ENCODE measurements at places on chromosomes 1 and 21.

- no peak for DNase-seq
These were observed 286.0 kb downstream of the PLA2G4A start for GRCh38 chr1:187114792-187115191.

- no peak for DNase-seq
These were observed 120.4 kb downstream of the EDEM3 start for GRCh38 chr1:184634296-184634695.

GRCh38 chr1:193308438-193308837 lies 122.0 kb upstream of the B3GALT2 start:
- DNase-seq = no peak

DNA sequence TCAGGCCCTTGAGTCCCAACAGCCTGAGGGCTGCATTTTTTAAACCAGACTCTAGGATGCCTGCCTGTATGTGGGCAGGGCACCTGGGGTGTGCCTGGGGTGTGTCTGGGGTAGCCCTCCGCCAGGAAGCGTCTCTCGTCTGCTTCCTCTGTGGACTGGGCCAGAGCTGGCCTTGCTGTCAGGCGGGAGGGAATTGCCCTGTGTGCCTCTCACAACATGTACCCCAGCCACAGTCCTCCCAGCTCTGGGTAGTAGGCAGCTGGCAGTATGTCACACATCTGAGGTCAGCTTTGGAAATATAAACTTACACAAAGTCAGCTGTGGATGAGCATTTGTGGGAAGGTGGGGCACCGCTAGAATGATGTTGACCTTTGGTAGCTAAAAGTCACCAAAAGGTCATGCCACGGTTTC lies 13.0 kb downstream of the TRAF5 start:
- DNase-seq = no peak

DNA sequence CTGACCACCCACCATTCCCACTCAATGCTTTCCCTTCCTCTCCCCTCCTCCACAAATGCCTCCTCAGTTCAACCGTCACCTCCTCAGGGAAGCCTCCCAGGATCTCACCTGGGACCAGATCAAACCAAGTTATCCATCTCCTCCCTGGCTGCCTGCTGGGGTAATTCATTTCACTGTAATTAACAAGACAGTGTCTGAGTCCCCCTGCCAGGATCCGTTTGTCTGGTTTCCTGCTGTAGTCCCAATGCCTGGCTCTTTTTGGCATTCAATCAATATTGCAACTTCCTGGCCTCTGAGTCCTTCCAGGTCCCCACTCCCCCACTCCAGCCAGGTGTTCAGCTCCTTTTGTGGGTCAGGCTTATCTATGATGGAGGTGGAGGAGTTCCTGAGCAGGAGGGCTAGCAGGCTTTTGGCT lies 687.7 kb downstream of the PTPRU start:
- no peak for DNase-seq

- DNase-seq = no peak
These were observed 9.3 kb upstream of the PHGDH start for GRCh38 chr1:119702384-119702783.

DNA sequence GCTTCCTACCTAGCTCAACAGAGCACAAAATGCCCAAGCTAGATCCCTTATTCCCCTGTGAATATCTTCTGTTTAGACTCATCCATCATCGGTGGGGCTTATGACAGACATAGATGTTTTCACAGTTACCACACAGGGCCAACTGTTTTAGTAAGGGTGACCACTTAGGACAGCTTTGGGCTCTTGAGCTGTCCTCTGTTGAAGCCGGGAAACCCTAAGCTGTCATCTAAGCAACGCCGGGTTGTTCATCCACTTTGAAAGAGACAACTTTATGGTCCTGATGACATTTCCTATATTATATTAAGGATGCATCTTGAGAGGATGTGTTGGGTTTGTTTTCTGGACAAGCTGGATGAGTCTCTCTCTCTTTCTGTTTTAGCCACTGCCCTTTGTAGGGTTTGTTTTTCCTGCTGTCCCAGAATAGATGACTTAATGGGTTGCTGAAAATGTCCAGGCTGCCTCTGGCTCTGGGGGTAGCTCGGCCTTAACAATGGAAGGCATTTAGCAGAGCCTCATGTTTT lies 110.5 kb upstream of the UBE2U start:
- peak; percentile 63 for DNase-seq

DNA sequence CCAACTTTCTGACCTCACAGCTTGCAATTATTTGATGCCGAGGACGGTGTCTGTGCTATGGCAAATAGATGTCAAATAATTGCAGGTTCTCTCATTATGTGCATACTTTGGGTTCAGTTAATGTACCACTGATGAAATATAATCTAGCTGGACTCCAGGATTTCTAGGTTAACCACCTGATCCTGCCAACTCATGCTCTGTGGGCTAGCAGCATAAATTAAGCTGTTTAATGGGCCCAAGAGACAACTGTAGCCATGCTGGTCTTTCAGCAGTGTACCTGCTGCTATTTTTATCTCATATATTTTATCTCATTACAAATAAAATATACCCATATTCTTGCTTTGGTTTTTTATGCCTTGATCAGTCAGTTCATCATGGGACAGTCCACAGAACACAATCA lies 43.3 kb upstream of the HP1BP3 start:
- no peak for DNase-seq

DNA sequence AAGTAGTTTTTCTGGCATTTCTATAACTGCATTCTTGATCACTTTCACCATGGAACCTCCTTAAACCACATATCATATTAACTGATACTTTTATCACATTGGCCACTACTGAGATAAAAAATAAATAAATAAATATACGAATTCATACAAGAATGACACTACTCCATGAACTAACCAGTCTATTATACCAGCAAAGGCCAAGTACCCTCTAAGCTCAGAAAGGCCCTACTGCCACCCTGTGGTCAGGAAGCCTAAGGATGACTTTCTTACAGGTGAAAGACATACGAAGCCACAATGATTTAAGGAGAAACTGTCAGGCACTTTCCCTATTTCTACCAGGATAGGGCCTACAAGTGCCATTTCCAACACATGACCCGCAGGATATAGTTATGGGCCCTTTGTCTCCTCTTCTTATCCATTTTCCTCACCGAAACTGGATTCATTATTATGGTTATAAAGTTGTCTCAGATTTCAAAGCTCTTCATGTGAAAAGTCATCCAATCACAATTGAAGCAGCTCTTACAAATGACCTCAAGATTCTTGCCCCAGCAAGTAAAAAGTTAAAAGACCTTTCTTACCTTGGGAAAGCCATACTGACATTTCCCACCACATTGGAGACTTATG lies 23.9 kb downstream of the DNAJC8 start:
- peak; percentile 61 for DNase-seq

GRCh38 chr1:205494115-205494514 lies 10.4 kb upstream of the CDK18 start:
- DNase-seq = no peak

DNA sequence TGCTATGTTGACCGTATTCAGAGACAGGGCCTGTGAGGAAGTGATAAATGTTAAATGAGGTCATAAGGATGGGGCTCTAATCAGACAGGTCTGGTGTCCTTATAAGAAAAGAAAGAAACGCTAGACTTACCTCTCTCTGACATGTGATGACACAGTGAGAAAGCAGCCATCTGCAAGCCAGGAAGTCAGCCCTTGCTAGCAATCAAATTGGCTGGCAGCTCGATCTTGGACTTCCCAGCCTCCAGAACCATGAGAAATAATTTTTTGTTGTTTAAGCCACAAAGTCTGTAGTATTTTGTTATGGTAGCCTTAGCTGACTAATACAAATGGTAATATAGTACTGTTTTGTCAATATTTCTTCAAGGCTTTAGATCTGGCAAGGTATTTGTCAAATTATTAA lies 25.1 kb upstream of the AGL start:
- no peak for DNase-seq

GRCh38 chr1:89865498-89866382 lies 44.9 kb downstream of the LRRC8D start:
- DNase-seq = no peak

DNA sequence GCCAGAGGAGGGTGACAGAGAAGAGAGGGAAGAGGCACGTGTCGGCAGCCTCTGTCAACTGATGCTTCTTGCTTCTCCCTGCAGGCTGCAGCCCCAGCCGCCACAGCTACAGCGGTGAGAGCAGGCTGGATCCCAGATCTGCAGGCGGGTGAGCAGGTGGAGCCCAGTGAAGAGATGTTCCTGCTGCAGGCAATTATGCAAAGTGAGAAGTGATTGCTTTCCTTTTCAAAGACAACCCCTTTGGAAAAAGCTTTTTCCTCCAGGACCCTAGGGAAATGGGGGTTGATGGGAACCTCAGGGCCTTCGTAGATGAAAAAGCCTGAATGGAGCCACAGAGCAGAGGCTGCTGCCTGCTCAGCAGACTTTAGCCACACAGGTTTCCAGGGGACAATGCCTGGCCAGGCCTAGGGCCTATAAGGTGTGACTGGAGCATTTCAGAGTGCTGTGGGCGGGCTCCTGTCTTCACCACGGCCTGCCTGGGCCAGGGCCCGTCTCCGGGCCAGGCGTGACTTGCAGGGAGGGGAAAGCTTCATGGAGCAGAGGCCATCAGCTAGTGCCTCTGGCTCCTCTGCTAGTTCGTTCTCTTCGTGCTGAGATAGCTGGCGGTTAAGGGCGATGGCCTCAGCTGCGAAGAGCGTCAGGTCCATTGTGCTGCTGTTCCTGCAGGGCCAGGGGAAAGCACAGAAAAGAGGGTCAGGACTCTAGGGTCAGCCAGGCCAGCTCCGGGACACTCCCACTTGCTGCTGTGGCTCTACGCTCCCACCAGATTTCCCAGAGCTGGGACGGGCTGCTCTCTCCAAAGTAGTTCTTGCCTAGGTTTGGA lies 6.9 kb upstream of the KNCN start:
- no peak for DNase-seq

DNA sequence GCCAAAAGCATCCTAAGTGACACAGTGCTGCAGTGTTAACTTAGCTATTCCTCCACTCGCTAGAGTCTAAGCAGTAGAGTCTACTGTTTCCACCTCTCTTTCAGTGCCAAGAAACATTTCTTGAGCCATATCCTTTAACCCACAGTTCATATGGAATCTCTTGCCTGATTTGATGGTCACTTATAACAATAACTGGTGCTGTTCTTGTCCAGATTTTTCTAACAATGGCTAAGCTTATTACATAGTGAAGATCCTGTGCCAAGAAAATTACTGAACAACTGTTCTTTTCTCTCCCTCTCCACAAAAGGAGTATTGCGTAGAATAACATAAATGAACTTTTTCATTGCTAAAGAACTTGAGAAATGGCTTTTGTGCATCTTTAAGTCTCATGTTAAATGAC lies 121.3 kb downstream of the CDC7 start:
- no peak for DNase-seq

- no peak for DNase-seq
These were observed 40.9 kb upstream of the CFAP126 start for GRCh38 chr1:161408429-161409052.

DNA sequence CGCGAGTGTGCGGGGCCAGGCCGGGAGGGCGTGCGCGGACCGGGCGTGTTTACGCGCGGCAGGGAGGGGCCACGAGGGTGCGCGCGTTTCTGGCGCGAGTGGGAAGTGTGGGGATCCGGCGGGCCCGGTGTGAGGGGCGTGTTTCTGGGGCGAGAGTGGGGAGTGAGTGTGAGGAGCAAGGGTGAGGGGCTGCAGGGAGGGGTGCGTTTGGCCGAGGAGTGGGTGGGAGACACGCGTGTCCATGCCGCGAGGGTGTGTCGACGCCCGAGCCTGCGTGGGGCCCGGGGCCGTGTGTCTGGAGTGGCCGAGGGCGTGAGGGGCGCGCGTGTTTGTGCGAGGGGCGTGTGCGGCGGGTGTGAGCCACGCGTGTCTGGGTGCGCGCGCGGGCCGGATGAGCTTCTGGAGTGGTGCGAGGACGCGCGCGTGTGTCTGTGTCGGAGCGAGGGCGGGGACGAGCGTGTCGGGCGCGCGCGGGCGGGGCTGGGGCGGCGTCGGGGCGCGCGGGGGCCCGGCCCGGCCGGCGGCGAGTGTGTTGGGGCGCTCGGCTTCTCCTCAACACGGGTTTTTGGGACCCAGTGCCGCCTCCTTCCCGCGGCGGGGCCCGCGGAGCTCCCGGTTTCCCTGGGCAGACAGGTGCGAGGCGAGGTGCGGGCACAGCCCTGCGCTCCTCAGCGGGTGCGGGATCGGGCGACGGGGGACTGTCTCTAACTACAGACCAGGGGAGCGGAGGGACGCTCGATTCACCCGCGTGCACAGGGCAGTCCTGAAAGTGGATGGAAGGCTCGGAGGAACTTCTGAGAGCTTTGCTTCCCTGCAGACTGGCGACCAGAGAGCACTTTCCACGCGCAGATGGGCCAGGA lies 65.8 kb upstream of the VAMP3 start:
- peak; percentile 41 for DNase-seq
